HAP-1 (cell line): ENCODE measurements at places on chromosomes 2 and 18.

DNA sequence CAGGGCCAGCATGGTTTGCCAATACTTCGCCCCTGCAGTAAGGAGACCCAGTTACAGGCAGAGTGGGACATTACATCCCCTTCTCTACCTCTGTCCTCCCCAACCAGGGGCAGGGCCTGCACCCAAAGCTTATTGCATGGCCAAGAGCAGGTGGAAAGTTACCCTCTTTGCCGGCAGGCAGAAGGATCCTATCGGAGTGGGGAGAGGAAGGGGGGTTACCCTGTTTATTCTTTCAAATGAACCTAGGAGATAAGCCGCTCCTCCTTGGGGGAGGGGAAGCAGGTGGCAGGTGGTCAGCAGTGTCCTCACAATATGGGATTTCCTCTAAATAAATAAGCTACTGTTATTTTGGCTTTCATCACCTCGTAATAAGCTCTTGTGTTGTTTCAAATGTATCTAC, 53.9 kb downstream of the SPATS2L start:
- no peak for DNase-seq

DNA sequence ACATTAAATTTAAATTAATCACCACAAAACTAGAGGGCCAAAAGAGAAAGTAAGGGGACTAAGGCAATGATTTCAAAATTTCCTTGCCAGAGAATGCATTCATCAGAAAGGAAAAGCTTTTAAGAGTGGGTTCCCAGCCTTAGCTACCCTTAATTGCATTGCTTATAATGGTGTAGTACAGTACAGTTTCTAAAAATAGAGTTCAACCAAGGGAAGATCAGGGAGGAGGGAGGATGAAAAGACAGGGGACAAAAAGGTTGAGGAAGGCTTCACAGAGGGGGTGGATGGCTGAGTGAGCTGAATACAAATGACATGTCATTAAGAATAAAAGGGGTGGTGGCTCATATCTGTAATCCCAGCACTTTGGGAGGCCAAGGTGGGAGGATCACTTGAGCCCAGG, 119.9 kb downstream of the RBMS1 start:
- peak; percentile 11 for DNase-seq

DNA sequence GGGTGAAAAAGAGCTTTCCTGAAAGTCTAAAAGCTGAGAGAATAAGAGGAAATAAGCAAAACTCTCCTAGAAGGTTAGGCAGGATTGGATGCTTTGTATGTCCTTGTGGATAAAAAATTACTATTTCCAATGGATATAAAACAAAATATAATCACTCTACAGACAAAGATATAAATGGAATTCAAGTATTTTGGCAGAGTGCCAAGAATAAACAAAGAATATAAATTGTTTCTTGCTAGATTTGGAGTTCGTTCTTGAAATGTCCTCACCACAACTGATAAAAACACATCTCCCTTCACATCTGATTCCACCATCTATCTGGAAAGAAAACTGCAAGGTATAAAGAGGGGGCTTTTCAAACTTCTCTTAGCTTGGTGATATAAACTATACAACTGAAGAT, 13.3 kb downstream of the SULT1C3 start:
- no peak for DNase-seq

DNA sequence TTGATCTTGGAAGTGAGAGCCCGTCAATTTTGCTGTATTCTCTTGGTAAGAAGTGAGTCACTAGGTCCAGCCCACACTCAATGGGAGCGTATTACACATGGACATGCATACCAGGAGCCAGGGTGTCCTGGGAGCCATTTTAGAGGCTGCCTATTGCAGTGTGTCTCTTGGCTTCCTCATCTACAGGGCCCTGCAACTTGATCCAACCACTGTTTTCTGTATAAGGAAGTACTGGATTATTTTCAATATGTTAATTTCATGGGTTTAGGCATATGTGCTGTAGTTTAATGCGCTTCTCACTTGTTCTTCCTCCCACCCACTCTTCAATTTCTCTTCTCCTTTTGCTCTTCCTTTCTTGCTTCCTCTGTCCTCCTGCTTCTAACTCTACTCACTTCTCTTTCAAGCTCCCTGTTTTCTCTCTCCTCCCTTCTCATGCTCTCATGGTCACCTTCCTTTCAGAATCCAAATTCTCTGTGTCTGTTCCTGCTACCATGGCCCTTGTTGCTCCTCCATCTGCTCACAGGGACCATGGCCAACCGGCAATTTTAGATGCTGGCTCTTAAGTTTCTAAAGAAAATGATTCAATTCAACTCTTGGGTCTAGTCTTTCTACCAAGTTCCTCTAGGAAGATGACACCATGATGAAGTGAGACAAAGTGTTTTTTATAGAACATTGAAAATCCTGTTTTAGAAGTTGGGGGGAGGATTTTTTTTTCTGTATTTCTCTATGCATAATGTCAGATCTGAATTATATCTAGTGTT, 152.0 kb upstream of the ZEB2 start:
- no peak for DNase-seq

DNA sequence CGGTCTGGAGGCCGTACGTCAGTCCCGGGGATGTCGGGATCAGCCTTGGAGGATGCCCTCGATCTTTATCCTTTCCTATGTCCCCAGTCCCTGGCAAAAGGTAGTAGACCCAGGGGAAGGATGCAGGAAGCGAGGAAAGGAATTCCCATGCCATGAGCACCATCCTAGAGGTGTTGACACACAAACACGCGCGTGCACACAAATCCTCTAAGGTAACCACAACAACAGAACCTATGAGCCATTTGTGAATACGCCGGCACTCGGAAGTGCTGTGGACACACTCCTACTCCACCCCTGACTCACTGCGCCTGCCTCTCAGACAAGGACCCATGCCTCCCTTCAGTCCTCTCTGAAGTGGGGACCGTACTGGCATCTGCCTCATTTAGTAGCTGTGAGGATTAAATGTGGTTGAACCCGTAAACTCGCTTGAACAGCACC, 11.3 kb upstream of the MLPH start:
- DNase-seq, result no peak

- no peak for DNase-seq
Observed at GRCh38 chr2:193276069-193276468, 1081.3 kb upstream of the TMEFF2 start.

GRCh38 chr2:32360416-32360815, 3.6 kb downstream of the BIRC6 start:
- DNase-seq, result no peak

DNA sequence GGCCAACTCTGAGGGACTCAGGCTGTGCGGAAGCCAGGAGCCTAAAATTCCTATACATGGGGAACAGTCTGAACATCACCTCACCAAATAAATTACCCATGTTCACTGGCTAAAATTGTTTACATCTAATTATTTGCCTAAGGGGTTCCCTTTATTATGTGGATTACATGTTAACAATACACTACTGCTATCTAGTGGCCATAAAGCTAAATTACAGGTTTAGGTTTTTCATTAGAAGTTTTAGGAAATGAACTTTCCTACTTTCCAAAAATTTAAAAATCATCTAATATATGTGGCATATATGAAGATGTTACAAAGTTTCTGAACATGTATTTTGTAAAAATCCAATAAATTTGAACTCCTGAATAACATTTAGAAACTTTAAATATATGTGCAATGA, 40.3 kb downstream of the PLA2R1 start:
- no peak for DNase-seq

DNA sequence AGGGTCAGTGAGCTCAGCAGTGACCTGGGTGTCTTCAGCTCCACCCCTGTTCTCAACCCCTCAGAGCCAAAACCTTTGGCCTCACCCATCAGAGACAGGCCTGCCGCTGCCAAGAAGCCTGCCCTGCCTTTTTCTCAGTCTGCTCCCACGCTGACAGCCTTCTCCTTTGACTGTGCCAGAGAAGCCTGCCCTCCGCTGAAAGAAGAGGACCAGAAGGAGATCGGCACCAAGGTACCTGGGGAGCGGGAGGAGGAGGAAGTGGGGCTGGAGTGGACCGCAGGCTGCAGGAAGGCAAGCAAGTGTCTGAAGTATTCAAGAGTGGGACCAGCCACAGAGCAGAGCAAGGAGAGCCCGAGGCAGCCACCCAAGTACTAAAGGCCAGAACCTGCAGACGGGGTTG, 33.2 kb downstream of the TOGARAM2 start:
- DNase-seq, result no peak

DNA sequence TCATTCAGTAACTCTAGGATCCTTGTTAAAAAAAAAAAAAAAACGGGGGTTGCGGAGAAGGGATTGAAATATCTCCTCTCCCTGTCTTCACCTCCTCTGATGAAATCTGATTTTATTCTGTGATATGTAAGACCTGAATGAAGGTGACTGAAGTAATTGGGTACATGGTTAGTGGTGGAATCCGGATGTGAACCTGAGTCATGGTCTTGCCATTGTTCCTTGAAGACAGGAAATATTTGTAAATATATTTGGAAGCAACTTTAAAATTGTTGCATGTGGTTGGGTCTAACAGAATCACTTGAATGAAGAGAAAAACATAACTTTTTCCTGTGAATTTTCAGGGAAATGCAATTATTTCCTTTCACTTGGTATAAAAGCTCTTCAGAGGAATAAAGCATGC, 3.0 kb upstream of the IL1A start:
- DNase-seq, result no peak

DNA sequence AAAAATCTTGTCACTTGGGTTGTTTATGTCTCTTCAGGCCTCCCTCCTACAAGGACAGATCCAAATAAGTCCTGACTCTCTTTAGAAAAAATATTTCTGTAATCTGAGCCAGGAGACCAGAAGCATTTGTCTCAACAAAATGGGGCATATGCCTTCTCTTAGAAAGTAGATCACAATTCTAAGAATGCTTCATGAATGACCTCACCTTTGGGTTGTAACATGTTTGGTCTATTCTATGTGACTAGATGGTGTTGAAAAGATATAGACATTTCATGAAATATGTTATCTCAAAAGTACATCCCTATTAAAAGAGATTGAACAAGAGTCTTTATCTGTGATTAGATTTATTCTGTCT, 159.0 kb upstream of the SETBP1 start:
- no peak for DNase-seq

GRCh38 chr18:43634994-43635393, 357.7 kb upstream of the SYT4 start:
- DNase-seq, result no peak

- no peak for DNase-seq
Observed at GRCh38 chr2:128369108-128369555, 50.5 kb upstream of the HS6ST1 start.

DNA sequence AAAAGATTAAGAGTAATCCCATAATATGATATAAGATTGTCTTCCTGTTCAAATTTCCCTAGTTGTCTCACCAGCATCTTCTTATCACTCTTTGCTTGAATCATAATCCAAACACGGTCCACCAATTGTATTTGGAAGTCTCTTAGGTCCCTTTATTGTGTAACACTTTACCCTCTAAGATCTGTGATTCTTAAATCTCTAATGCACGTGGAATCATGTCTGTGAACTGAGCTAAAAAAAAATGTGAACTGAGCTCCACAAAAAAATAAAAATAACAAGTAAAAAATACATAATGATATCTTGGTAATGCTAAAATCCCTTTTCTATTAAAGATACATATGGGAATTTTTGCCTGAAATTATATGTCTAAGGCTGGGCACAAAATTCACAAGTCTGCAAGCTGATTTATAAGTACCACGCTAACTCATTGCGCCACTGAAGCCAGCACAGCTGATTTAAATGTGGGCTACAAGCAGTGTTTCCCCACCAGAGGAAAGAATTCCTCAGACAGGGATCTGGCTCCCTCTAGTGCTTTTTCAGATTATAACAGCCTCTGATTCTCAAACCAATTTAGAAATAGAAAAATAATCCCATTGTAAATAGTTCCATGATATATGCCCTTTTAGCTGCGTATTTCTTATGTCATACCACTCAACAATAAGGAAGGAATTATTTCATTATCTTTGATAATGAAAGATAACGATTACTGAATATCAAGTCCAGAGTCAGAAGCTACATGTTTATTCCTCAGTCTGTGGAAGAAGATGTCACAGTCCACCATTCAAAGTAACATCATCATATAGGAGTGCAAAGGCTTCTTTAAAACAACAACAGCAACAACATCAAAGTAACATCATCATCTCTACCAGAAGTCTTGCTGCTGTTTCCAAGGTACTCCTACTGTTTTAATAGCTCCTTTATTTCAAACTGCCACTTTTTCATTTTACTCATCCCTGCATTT, 22.9 kb downstream of the RBM43 start:
- peak; percentile 63 for DNase-seq

DNA sequence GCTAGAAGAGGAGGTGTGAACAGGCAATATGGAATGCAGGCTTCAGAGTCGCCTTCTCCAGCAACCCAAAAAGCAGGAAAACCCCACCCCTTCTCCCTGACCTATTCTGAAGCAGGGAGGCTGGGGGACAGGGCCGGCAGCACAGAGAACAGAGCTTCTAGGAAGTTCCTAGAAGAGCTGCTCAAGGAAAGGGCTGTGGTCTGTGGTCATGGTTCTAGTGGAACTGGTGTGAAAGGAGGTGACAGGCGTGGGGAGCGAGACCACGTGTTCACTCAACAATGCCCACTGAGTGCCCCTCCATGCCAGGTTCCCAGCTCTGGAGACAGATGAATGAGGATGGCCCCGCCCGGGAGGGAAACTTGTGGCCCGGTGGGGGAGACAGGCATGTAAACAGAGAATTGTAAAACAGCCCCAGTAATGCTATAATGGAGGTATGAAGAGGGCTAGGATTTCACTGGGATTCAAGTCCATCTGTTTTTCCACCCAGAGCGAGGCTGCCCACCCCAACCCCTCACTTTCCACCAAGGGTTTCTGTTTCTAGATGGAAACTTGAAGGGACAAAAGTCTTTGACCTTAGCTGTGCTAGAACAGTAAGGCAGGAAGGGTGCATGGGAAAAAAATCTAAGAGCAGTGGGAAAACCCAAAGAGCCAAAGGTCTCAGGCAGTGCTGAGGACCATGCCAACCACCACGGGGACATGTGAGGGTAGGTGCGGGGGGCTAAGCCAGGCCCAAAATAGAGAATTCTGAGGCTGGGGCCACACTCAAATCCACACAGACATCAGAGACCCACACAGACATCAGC, 71.8 kb downstream of the TNS1 start:
- DNase-seq, result no peak

- DNase-seq, result no peak
Observed at GRCh38 chr18:35842536-35842935, 129.9 kb upstream of the RMP24 start.

DNA sequence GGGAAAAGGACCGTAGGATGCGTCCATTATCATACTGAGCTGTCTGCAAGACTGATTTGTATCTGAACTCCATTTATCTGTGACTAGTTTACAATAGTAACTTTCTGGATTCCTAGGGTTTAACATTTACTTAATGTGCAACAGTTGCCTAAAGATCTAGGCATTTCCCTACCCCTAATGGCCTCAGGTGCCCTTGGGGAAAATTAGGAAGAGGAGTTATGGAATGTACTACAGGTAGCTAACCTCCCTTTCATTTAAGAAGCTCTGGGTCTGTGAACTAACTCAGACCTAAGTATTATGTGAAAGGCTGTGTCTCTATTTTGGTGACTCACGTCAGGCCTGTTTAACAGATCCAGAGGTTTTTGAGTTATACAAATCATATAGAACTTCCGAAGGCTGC, 59.5 kb downstream of the TDRD15 start:
- no peak for DNase-seq

DNA sequence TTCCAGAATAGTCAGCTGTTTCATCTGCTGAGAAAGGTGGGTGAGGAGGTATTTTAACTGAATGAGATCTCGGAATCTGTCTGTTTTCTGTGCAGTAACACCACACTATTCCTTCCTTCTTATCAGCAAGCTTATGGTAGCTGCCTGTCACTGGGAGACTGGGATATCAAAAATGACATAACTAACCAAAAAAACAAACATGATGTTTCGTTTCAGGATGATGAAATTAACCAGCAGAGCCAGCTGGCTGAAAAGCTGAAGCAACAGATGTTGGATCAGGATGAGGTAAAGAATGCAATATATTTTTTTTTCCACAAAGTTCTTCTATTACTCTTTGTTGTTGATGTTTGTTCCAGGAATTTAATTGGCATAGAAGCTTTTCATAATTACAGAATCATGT, 59.8 kb upstream of the LYPD6B start:
- DNase-seq, result no peak
